ENCODE measurements at places on chromosomes 16 and 17. TPM values are rescaled to one million over a fixed set of nuclear protein-coding genes. Genes with fewer than 3 reads are reported as not detected.

ATP2A3 gene
- 10.7 TPM for total RNA-seq

FLYWCH1 gene
- total RNA-seq, result 35.2 TPM

DNASE1L2 gene
- 1.2 TPM for total RNA-seq

VTN gene
- 7.7 TPM for total RNA-seq

SULT1A2 gene
- not detected for total RNA-seq

ADAMTS18 gene
- total RNA-seq, result 49.5 TPM

OMG gene
- 3.0 TPM for total RNA-seq

BPTF gene
- 256 TPM for total RNA-seq

CNTNAP4 gene
- 32.0 TPM for total RNA-seq

ASB16 gene
- 2.4 TPM for total RNA-seq

GNGT2 gene
- total RNA-seq, result 134 TPM

SHCBP1 gene
- total RNA-seq, result 7.4 TPM

HSD11B2 gene
- total RNA-seq, result 4.3 TPM

SMTNL2 gene
- total RNA-seq, result 17.4 TPM

HLF gene
- 37.6 TPM for total RNA-seq

IST1 gene
- 264 TPM for total RNA-seq

CBX8 gene
- 17.4 TPM for total RNA-seq

SCGB1C2 gene
- not detected for total RNA-seq

TNFRSF13B gene
- total RNA-seq, result not detected

MRPL12 gene
- 9.3 TPM for total RNA-seq

FOXN1 gene
- not detected for total RNA-seq

PSMB10 gene
- 10.1 TPM for total RNA-seq

ST6GALNAC2 gene
- total RNA-seq, result 28.5 TPM

ARHGAP44 gene
- 12.5 TPM for total RNA-seq

CACNA1G gene
- total RNA-seq, result 23.5 TPM

STX1B gene
- 9.1 TPM for total RNA-seq

MMP25 gene
- total RNA-seq, result 2.1 TPM

SLC6A4 gene
- 2.4 TPM for total RNA-seq

SPHK1 gene
- 5.3 TPM for total RNA-seq

GGT6 gene
- total RNA-seq, result 6.9 TPM

HCRT gene
- 1.4 TPM for total RNA-seq

OR1D5 gene
- not detected for total RNA-seq

OR4D1 gene
- not detected for total RNA-seq
